ENCODE measurements at places on chromosomes 3 and 15.

DNA sequence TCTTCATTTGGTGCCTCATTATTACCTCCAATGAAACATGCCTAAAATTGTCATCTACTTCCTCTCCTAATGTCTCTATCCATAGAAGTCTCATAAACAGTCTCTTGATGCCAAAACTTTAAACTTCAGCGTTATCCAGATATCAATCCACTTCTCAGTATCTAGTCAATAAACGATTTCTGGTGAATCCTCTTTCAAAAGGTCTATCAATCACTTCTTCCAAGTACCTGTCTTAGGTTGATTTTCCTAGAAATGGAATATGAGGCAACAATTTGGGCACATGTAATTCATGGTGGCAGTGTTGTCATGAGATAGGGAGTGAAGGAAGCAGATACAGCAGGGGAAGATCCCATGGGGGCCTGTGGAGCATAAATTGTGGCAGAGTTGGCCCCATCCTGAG lies 348.5 kb upstream of the POU1F1 start:
- no peak for DNase-seq

- peak; percentile 30 for DNase-seq
Observed at GRCh38 chr15:83092309-83092976, 15.0 kb upstream of the TM6SF1 start.

DNA sequence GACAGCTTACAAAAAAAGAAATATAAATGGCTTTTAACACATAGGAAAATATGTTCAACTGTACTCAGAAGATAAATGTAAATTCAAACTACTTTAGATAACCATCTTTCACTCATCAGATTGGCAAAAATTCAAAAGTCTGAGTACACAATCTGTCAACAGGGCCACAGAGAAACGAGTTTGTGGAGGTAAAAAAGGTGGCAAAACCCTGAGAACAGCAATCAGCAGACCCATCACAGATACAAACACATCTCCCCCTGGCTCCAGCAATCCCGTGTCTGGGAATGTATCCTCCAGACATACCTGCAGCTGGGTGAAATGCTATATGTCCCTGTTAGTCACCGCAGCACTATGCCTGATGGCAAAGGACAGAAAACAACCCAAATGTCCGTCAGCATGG lies 149.5 kb downstream of the OSBPL10 start:
- no peak for DNase-seq

DNA sequence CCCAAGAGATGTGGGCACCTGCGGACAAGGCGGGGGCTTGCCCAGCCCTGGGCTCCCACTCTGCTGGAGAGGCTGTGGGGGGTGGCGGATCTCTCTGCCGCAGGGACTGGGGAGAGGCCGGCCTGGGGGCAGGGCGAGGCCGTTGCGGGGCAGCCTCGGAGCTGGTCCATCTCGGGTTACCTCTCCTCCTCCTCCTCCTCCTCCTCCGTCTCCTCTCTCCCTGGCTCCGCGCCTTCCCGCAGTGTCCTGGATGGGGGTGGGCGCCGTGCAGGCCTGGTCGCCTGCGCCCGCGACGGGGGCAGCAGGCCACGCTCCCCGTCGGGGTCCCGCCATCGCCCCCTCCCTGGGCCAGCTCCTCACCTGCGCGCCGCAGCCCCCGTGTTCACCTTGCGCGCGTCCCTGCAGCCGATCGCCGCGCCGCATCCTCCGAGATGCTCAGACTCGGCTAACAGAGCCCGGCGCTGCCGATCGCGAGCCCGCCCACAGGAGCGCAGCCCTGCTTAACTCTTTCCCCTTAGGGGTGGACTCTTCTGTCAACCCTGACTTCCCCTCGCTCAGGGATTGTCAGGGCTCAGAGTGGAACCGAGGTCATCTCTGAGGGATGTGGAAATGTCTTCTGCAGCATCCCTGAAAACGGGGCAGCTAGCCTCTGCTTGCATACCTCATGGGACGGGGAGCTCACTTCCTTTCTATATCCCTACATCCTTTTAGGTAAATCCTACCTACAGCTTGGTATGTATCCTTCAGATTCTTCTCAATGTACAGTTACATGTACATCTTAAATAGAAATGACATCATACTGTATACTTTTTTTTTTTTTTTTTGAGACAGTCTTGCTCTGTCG lies at the start of gene PRRT3:
PRRT3 (minus strand) TSS at position 447 of the 844 bp plus-strand sequence. CDS start 2,293 bp downstream, outside the sequence.
- DNase-seq: no peak

- DNase-seq: no peak
Observed at GRCh38 chr15:100778831-100779288, 100.8 kb upstream of the ALDH1A3 start.

GRCh38 chr15:81155375-81156218 lies 21.5 kb downstream of the CFAP161 start:
- DNase-seq: peak; percentile 79

DNA sequence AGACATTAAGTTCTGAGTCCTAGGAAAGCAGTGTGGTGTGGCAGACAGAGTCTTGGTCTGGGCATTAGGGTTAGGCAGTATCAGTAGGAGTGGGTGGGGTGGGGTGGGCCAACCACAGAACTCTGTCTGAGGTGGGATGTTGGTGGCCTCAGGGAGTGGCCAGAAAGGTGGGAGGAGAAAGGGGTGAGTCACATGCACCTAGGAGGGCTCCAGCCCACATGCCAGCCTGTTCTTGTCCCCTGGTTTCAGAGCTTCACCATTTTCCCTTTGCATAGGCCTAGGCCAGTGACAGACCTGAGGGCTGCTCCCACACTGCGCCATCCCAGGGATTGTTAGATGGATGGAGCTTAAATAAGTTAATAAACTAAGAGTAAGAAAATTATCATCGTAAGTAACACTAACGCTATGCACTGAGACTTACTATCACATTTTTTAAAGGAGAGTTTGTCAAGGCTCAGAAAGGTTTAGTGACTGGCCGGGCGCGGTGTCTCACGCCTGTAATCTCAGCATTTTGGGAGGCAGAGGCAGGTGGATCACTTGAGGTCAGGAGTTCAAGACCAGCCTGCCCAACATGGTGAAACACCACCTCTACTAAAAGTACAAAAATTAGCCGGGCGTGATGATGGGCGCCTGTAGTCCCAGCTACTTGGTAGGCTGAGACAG lies 33.8 kb downstream of the DNASE1L3 start:
- DNase-seq: no peak

DNA sequence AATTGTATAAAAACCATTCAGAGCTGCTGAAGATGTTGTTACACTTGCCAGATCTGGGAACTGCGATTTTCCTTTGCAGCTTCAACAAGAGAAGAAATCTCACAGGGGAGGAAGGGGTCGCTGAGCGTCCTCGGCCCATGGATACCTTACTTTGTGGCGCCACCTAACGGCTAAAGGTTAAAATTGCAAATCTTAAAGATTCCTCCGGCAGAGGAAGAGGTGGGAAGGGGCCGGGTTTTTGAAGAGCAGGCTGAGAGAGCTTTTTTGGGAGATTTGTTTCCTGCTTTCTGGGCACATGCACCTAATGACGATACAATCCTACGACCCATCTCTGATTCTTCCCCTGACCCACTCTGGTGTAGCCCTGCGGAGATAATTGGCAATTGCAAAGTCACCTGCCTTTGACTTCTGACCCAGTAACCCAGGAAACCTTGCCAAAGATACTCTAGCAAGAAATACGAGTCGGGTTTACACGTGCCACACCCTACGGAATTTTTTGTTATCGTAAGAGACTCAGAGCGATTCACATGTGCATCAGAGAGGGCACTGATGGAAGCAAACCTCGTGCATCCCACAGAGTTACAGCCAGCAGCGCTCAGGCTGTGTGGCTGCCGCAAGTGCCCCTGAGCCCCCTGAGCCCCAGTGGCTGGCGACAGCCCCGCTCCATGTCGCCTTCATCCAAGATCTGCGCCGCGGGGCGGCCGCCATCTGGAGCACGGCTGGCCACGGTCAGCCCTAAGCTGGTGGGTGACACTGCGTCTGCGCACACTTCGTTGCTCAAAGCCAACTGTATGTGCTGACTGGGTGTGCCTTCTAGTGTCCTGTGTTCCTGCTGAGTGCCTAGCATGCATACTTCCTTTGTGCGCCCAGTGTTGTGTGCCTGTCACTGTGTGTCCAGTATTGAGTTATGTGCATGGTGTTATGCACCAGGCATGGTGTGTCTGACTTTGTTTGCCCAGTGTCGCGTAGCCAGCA lies 55.2 kb upstream of the CHRNA7 start:
- peak; percentile 24 for DNase-seq

DNA sequence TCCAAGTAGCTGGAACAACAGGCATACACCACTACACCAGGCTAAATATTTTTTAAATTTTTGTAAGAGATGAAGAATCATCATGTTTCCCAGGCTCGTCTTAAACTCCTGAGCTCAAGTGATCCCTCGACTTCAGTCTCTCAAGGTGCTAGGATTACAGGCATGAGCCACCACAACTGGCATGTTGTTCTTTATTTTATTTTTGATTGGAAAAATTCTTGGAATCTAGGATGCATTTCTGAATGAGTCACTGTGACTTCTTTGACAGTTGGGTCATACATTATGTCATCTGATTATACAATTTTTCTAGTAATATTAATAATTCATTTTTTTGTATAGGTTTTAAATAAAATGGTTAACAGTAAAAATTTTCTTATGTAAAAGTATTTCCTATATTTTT lies 870.2 kb downstream of the SI start:
- DNase-seq: no peak

GRCh38 chr15:97875513-97876280 lies 84.8 kb upstream of the ARRDC4 start:
- DNase-seq: no peak

DNA sequence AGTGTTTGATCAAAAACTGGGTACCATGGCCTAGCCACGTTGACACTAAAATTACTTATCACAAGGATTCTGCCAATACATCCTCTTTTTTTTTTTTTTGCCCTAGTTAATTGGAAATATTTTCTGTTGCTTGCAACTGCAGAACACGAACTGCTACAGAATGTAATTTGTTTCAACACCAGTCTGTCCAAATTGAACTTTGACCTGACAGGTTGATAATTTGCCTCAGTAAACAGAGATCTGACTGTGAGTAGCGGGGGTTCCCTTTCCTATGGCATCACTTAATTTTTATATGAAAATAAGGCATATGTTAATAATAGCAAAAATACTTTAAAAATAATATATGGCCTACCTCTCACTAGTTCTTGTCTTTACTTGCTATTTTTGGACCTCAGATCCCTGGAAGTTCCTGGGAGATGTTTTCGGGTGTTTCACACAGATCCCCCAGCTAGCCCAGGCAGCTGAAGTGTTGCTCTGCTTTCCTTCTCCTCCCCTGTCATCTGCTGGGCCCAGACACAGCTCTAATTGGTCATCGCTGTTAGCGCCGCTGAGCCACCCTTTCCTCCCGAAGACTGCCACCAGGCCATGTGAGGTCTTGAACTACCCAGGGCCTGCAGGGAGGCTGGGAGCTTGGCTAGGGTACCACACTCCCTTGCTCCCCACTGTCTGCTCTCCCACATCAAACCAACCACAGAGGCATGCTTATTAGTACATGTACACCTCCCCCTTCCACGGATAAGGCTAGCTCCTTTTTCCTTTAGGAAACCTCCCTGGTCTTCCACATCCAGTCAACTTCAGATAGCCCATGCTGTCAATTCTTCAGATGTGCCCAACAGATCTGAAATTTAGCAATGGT lies 89.8 kb upstream of the RNF7 start:
- no peak for DNase-seq
